ENCODE measurements at places on chromosomes 1 and 21.

GRCh38 chr1:241292973-241293372 lies 64.0 kb downstream of the RGS7 start:
- no peak for DNase-seq

- DNase-seq = no peak
Observed at GRCh38 chr1:44679468-44679867, 5.0 kb downstream of the ARMH1 start.

- DNase-seq = no peak
Observed at GRCh38 chr1:16019644-16020277, 1.9 kb upstream of the HSPB7 start.

- no peak for DNase-seq
Observed at GRCh38 chr1:20974069-20974468, 187.0 kb upstream of the HP1BP3 start.

DNA sequence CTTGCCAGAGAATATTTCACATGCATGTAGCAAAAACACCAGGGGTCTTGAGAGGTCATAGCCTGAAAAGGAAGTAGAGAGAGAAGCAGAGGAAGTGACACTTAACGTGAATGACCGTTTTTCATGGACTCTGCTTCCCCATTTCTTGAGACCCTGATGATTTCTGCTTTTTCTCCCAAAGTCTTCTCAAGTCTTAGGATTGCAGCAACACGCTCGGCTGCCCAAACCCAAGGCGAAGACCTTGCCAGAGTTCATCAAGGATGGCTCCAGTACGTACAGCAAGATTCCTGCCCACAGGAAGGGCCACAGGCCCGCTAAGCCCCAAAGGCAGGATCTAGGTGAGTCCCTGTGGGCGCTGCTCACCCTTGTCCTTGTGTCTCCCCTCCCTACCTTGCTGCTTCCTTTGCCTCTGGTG lies 12.8 kb downstream of the THEMIS2 start:
- DNase-seq = no peak

- no peak for DNase-seq
Observed at GRCh38 chr21:18810136-18810535, 406.6 kb upstream of the TMPRSS15 start.

- peak; percentile 79 for DNase-seq
Observed at GRCh38 chr1:27388337-27389005, 4.0 kb upstream of the GPR3 start.

GRCh38 chr1:235045034-235045690 lies 83.5 kb downstream of the TOMM20 start:
- DNase-seq = no peak

DNA sequence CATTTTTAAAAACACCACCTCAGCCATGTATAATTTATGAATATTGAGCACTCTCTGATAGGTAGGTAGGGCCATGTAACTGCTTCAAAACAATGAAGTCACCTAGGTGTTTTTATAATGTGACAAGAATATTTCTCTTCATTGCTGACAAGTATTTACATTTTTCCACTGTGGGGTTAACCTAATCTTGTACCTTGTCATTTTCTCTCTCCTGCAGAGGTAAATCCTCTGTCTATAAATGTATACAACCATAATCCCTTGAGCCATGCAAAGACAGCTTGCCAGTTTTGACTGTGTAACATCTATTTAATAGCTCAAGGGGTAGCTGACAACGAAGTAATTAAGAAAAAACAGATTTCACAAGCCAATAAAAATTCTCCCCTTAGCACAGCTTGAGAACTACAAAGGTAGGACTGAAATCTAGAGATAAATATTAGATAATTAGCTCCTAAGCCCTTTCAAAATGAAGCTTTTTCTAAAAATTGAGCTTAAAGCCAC lies 137.6 kb upstream of the POGK start:
- DNase-seq = no peak

GRCh38 chr1:68379085-68379478 lies 70.7 kb downstream of the RPE65 start:
- DNase-seq = no peak

DNA sequence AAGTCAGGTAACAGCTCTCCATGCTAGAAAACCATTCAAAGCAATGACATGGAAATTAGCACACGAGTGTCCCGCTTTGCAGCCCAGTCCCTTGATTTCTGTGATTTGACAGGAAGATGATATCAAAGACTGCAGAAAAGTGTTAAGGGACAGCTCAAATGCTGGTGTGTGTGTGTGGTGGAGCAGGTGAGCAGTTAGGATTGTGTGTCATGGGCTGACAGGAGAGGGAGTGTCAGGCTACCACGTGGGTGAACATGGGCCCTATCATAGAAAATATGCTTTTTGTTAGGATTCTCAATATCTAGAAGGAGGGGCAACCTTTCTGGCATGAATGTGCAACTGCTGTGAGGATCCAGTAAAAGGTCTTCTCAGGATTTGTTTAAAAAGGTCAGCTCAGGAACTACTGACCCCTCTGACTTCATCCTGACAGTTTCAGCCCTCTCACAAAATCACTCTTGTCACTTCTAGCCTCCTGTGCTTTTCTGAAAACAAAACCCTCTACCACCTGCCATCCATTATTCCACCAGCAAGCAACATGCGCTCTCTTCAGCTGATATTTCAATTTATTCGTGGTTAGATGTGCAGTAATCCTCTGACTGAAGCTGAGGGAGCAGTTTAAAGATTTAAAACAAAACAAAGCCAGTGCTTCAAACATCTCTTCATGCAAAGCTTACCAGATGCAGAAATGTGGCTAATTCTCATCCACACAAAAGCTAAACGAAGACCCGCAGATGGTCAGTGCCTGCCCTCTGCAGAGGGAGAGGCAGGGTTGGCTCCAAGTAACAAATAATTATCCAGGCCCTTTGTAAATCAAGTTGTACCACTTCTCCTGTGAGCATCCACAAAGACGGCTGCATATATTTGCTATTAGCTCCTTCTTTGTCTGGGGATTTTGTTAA lies 397.9 kb downstream of the PTBP2 start:
- no peak for DNase-seq

- no peak for DNase-seq
Observed at GRCh38 chr1:208766832-208767231, 522.6 kb upstream of the PLXNA2 start.

DNA sequence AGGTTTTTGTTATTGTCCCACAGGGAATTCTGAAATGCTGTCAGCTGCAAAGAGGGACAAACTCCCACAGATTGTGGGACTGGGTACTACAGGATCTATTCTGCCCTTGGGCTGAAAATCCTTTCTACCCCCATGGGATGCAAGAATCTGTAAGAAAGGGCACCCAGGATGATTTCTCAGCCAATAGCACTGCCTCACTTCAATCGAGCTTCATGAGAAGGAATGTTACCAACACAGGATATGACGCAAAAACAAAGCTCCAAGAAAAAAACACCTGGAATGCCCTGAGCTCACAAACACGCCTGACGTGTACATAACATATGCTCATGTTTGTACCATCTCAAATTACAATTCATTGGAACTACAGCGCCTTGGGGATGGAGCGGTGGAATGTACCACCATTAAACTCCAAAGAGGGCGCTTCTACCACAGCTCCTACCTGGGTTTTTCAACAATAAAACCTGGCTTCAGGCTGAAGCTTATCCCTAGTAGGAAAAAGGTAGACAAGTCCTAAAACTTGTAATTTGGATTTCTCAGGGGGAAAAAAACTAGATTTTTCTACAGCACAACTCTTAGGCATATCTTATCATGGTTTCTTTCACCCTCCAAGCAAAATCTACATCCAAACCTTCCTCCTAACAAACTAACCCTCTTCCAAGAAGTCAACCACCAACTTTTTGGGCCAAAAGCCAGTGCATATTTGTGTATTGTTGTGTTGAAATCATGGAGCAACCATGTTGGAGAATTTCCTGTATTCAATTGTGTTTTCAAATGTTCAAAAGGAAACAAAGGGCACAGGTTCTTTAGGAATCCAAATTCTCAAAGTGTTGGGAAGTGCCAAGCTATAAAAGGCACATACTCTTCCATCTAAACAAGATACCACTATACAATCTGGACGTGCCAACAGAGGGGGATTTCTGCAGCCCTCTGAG lies 78.9 kb downstream of the TGFBR3 start:
- DNase-seq = no peak

DNA sequence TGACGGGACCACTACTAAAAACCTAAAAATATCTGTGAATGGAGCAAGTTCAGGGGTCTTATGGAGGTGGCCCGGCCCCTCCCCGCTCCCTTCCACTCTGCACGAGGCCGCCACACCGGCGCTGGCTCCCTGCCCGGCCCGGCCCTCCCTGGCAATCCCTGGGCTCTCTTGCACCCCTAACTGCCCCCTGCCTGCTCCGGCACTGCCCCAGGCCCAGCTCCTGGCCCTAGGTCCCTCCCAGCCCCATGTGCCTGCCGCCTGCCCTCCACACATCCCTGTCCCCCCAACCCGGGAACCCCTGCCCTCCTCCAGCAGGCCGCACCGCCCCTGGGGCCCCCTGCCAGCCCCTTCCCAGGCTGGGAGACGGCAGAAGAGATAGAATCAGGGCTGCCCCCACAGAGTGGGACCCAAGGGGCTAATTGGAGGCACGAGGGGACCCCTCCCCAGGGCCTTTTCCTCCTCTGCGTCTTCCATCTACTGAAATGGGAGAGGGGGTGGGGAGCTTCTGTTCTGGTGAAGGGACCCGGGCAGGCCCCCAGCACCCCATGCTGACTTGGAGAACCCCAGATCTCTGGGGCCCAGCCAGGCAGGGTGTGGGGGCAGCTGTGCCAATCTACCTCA lies 9.3 kb upstream of the CTRC start:
- no peak for DNase-seq

GRCh38 chr1:201573030-201573429 lies 34.1 kb downstream of the NAV1 start:
- no peak for DNase-seq

- DNase-seq = no peak
Observed at GRCh38 chr1:93554883-93555872, 107.3 kb downstream of the FNBP1L start.

- DNase-seq = no peak
Observed at GRCh38 chr21:42105476-42106315, 34.6 kb downstream of the UMODL1 start.

- no peak for DNase-seq
Observed at GRCh38 chr1:50697440-50698421, 262.3 kb downstream of the FAF1 start.

GRCh38 chr21:14699433-14700407 lies 153.6 kb upstream of the SAMSN1 start:
- no peak for DNase-seq

DNA sequence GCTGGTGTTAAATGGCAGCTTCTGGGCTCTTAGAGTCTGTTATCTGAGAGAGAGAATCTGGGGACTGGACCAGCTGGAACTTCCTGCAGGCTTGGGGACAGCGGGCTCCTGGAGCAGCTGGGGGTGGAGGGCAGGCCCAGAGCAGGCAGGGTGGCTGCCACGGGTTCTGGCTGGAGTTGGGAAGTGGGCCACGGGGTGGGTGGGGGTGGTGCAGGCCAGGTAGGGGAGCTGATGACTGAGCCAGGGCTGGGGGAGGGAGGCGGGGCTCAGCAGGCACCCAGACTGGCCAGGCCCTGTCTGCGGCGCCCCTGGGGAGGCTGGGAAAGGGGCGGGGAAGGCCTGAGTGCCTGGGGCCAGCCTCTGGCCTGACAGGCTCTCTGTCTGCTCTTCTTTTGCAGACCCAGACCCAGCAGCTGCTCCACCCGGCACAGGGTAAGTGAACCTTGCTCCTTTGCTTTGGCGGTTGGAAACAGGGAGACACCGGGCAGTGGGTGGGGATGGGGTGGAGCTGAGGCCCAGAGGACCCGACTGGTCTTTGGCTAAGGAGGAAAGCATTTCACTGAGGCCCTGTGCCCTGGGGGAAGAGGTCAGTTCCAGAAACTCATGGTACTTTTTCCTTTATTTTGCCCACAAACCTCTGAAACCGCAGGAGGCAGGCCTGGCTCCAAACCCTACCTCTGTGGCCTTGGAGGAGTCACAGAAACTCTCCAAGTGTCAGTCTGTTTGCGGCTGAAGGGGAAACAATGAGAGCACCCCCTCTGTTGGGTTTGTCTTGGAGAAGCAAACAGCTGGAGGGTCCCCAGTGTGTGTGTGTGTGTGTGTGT lies 48.8 kb downstream of the ARHGEF10L start:
- DNase-seq = no peak

DNA sequence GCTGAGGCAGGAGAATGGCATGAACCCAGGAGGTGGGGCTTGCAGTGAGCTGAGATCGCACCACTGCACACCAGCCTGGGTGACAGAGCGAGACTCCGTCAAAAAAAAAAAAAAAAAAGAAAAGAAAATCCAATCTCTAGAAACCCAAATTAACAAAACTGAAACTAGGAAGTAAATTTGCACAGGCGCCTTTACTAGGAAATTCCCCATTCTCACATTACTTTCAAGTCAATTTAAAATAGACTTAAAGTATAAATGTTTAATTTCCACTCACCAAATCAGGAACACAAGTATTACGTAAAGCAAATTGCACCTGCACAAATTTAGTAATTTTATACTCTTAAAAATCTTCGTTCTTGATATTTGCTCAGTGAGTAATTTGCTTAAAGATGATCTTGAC lies 67.8 kb upstream of the BCAR3 start:
- peak; percentile 43 for DNase-seq

- DNase-seq = no peak
Observed at GRCh38 chr1:227944090-227944930, 3.4 kb downstream of the WNT9A start.

DNA sequence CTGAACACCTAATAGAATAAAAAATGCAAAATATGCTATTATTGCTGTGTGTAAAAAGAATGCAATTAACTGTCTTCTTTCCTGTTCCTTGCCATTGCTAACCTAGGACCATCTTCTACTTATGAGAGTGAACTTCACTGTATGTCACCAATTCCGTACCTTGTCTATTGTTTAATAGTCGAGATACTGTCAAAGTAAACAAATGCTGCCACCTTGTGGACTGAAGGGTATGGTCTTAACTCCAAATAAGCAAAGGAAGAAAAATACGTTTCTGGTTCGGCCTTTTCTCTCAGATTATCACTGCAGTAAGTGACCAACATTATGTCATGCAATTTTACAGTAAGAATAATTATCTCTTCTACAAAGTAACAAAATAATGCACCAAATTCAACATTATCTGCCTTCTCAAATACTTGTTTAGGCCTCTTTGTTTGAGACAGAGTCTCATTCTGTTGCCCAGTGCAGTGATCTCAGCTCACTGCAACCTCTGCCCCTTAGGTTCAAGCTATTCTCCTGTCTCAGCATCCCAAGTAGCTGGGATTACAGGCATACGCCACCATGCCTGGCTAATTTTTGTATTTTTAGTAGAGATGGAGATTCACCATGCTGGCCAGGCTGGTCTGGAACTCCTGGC lies 133.4 kb downstream of the COP1 start:
- peak; percentile 38 for DNase-seq

- DNase-seq = no peak
Observed at GRCh38 chr1:108933944-108934343, 29.3 kb downstream of the CLCC1 start.

- DNase-seq = no peak
Observed at GRCh38 chr1:185280589-185280988, 36.5 kb downstream of the IVNS1ABP start.

Measured in memory B cell (primary cell).